Cortex of kidney (tissue), 1 donor: ENCODE measurements at places on chromosomes 5 and 9.

- DNase-seq: no peak
Measured at GRCh38 chr5:84706678-84707641, 322.3 kb upstream of the EDIL3 start.

- DNase-seq: no peak
Measured at GRCh38 chr5:115246361-115246991, 16.2 kb downstream of the PGGT1B start.

DNA sequence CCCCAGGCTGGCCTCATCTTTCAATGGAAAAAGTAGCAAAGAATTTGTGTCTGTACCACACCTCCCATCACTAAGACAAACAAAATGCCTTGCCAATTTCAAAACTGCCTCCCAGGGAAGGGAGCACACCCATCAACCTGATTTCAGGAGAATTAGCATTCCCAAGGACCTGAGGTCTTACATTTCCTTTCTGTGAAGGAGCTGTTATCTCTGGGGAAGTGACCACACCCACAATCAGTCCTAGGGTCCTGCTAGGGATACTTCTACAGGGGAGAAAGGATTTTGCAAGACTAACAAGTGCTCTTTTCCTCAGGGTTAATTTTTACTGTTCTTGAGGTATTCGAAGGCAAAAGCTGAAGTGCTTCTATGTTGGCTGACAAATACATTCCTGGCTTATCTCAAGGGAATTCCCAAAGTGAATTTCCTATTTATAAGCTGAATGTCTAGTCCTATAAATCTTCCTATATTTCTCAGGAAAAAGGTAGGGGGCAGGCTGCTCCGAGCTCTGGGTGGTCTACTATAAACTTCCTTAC lies 97.4 kb upstream of the ITGA1 start:
- no peak for DNase-seq

GRCh38 chr5:128491291-128491690 lies 46.8 kb downstream of the FBN2 start:
- no peak for DNase-seq

DNA sequence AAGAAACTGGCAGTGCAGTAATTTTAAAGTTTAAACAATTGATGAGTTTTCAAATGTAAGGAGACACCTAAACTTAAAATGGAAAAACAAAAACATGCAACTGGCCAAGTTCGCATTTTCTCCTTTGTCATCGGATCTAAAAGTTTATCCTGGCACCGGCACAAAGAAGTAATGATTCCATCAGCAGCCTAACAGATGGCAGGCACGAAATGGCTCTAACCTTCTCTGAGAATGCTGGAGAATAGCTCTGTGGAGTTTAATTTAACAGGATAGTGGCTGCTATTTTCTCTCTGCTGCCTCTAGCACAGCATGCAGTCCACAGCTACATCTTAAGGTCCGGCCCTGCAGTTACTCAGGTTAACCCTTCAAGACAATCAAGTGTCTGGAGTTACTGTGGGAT lies 82.2 kb downstream of the PRELID2 start:
- no peak for DNase-seq

- no peak for DNase-seq
Measured at GRCh38 chr5:14054965-14055963, 87.9 kb upstream of the TRIO start.

- no peak for DNase-seq
Measured at GRCh38 chr9:77989909-77990308, 41.7 kb downstream of the GNAQ start.

- no peak for DNase-seq
Measured at GRCh38 chr9:38046661-38047300, 22.2 kb downstream of the SHB start.

GRCh38 chr9:32571969-32572899 lies 725 bp downstream of the NDUFB6 start:
- DNase-seq: no peak

GRCh38 chr5:25056836-25057235 lies 412.1 kb upstream of the CDH10 start:
- no peak for DNase-seq

DNA sequence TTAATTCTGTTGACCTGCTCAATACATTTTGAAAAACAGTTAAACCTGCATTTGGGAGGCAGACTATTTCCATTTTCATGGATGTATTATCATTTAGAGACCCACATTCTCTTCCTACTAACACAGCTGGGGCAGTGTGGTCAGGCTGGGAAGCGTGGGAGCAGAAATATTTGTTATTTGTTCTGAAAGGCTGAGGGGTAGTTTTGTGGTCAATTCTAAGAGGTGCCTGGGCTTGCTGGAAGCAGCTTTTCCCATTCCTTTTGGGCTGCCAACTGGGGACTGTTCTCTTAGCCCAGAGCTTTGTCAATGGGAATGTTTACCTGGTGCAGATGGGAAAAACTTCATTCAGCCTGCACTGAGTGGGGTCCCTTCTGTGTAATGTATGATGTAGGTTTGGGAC lies 171.4 kb upstream of the DAP start:
- no peak for DNase-seq

GRCh38 chr9:92986176-92987119 lies 39.1 kb downstream of the FGD3 start:
- DNase-seq: no peak

- DNase-seq: no peak
Measured at GRCh38 chr5:43627028-43627427, 24.0 kb downstream of the NNT start.

- no peak for DNase-seq
Measured at GRCh38 chr5:78286290-78286689, 8.2 kb downstream of the AP3B1 start.

- no peak for DNase-seq
Measured at GRCh38 chr9:86413971-86414880, 60.0 kb upstream of the TUT7 start.

DNA sequence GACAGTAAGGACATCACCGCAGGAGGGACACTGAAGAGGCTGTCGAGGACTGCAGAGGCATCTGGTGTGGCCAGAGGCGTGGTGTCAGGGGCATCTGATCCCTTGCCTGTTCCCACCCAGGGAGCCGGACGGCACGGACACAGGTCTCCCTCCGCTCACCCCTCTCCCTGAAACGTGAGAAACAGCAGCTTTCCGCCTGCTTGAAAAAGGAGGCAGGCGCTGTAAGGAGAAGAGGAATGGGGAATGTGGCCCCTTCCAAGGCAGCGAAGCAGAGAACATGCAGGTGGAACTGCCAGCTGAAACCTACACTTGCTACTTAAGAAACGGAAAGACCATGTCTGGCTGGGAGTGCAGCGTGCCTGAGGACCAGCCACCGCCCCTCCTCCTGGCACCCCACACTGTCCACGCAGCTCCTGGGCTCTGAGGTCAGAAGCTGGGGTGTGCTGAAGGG lies 176.2 kb downstream of the GAPVD1 start:
- no peak for DNase-seq

- no peak for DNase-seq
Measured at GRCh38 chr9:104556830-104557634, 11.9 kb upstream of the OR13C8 start.

GRCh38 chr5:132859889-132860437 lies 6.3 kb downstream of the GDF9 start:
- DNase-seq: no peak

- no peak for DNase-seq
Measured at GRCh38 chr5:102545175-102545574, 46.4 kb upstream of the SLCO6A1 start.

GRCh38 chr9:94656200-94656599 lies 16.9 kb upstream of the FBP1 start:
- no peak for DNase-seq

DNA sequence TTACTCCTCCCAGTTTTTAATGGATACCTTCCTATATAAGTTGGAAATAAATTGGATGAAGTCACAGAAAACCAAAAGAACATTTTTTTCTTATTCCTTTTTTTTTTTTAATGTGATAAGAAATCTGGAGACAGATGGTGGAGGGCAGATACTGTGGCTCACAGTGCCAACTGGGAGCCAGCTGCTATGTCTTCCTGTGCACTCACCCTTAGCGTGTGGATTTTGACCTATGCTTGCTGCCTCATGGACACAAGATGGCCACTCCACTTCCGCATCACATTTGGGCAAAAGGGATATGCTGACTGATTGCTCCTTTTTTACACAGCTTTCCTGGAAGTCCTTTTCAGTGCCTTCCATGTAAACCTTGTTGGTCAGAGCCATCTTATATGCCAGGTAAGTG lies 342.6 kb downstream of the MAN2A1 start:
- no peak for DNase-seq

- no peak for DNase-seq
Measured at GRCh38 chr9:137198051-137198901, 2.3 kb downstream of the TPRN start.

DNA sequence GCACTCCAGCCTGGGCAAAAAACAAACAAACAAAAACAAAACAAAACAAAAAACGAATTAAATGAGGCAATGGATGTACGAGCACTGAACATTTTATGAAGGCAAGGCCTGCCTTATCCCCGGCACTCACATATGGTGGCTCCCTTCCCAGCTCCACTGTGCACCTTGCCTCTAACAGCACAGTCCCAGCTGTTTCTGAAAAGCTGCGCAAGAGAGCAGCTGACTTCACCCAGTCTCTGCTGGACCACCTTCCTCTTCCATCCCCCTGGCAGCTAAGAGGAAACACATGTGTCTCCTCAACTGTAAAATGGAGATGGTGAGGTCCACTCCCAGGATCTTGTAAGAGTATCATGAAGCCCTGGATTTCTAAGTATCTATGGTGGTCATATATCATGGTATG lies 100.7 kb downstream of the KLF4 start:
- DNase-seq: no peak

DNA sequence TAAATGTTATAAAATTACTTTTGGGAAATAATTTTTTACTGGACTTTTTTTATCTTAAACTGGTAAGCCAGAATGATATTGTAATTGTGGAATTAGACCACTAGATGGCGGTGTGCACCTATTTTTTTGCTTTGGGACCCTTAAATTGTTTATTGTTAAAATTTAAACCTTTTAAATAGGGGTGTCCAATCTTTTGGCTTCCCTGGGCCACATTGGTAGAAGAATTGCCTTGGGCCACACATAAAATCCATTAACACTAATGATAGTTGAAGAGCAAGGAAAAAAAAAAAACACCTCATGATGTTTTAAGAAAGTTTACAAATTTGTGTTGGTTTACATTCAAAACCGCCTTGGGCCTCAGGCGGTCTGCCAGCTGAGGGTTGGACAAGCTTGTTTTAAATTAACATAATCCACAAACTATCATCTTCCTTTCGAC lies 28.4 kb upstream of the GADD45G start:
- no peak for DNase-seq

GRCh38 chr9:125758986-125759763 lies 12.0 kb downstream of the PBX3 start:
- DNase-seq: no peak

- no peak for DNase-seq
Measured at GRCh38 chr5:56088431-56088949, 93.7 kb upstream of the IL6ST start.

DNA sequence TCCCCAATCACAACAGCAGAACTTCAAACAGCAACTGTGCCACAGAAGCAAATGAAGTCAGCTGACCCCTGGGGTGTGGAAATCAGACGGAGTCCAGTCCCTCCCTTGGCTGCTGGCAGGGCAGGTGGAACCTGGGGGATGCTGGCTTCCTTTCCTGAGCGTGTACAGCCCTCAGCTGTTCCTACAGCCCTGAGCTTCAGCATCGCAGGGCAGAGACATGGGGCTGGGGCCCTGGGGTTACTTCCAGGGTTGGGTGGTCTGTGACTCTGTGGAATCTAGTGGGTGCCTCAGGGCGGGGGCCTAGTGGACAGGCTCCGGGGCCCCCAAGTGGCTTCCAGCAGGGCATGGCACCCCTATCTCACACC lies 7.3 kb upstream of the RXRA start:
- DNase-seq: no peak

DNA sequence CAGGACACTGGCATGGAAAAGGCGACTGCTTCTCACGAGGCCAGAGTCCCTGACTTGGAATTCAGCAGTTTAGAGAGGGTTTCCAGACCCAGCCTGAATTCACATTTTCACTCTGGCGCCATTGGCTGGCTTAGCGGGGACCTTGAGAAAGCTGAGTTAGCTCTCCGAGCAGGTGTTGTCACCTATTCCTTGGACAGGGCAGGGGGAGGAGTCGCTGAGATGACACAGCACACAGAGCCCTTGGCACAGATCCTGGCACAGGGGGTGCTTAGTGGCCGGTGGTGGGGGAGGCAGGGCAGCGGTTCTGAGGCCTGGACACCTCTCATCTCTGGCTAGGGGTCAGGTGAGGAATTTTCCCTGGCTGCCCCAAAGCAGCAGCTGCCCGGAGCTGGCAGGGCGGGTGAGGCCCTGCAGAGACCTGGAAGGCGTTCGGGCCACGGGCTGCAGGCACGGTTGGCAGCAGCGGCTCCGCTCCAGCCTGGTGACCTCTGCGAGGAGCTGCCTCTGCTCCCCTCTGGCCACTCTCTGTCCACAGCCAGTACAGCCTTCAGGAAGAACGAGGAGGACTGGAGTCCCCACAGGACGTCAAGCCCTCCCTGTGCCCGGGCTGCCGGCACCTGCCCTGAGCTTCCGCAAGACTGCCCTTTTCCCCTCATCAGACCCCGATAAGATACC lies 72.4 kb upstream of the RAPGEF1 start:
- DNase-seq: no peak

DNA sequence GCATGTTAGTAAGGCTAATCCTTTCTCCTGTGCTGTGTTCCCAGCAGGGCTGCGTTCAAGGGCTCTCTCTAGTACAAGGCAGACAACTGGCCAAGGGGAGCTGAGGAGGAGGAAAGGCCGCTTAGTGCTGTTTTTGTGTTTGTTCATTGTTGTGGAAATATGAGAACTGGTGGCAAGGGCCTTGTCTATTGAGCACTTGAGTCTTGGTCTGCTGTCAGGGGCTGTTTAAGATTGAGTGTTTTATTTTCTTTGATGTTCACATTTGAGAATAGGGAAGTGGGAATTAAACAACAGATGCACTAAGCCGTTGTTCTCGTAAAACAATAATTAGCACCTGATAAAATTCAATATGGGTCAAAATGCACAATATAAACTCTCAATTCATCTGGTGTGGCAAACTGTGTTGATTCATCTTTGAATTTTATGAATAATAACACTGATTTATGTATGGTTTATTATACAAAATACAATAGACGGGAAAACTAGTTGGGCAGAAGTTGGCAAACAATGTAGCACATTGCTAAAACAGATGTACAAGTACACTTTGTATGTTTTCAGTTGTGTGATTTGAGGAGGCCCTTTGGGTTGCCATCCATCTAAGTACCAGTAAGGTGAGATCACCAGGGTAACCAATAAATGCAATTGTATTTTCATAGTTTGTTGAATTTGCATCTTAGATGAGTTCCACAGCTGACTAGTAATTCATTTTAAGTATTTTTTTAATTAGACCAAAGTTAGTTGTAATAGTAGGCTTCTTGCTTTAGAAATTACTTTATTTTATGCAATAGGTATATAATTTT lies 97.6 kb upstream of the GRHPR start:
- no peak for DNase-seq

GRCh38 chr5:58794875-58795274 lies 212.0 kb downstream of the RAB3C start:
- no peak for DNase-seq
